T-helper 17 cell (primary cell): ENCODE measurements at places on chromosomes 7 and 10. TPM values are rescaled to one million over a fixed set of nuclear protein-coding genes. Genes with fewer than 3 reads are reported as not detected.

Gene EIF5AL1
- total RNA-seq: 0.10 TPM

Gene RADIL
- total RNA-seq: 0.55 TPM

Gene GJC3
- total RNA-seq: 0.25 TPM

Gene CALHM3
- not detected for total RNA-seq

Gene PALD1
- total RNA-seq: 0.07 TPM

Gene BLNK
- 3.6 TPM for total RNA-seq

Gene TMEM273
- 11.3 TPM for total RNA-seq

Gene PON3
- not detected for total RNA-seq

Gene HOXA6
- total RNA-seq: not detected

Gene FAM13C
- total RNA-seq: not detected

Gene FAM131B
- 0.23 TPM for total RNA-seq

Gene NKX1-2
- not detected for total RNA-seq
